ENCODE measurements at places on chromosomes 7 and 10.

DNA sequence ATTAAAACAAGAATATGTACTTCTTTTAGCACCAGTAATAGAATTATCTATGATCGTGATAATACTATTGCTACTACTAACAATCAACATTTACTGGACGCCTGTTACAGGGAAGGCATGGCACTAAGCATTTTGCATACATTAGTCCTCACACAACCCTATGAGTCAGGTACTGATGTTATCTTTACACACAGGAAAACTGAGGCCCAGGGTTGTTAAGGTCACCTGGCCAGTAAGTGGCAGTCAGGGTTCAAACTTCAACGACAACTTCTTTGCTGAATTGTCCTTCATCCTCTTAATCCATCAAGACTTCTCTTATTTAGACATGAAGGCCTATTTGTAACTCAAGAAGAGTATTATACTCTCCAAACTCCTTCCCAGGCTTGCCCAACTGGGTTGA is 41.9 kb upstream of the ACSL5 start:
- DNase-seq: no peak

DNA sequence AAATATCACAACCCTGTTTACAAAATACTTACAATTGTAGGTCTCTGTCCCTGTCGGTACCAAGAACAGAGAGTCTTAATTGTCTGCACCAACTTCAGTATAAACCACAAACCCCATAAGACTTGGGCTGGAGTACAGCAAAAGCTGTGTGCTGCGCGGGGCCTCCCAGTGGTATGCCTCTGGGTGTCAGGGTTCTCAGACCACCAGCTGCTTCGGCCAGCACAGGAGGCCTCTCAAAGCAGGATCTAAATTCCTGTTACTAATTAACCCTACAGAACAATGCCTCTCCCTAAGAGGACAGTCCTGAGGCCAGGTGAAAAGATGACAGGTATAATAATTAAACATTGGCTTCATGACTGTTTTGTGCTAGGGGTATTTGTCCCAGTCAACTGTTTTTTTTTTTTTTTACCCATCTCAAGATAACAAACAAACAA is 957 bp upstream of the SVIL start:
- DNase-seq: no peak

DNA sequence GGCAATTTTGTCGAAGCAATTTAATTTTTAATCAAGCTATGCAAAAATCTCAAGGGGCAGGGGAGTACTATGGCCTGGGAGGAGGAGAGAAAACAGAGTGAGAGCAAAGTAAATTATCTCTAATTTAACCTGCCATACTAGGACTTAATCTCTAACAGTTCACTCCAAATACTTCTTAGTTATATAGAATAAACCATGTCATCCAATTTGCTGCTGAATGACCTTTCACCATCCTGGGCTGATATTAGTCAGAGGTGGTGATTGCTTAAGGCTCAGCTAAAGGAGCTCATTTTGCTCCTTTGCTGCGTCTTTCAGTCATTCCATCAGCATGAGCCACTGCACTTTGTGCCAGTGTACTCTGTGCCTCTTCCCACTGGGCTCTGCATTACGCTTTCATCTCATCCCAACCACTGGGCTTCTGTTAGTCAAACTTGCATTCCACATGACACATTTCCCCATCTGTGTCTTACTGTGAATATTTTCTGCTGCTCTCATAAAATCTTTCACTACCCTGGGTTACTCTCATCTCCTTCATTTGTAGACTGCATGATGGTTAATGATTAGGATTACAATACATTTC is 84.3 kb downstream of the CD36 start:
- DNase-seq: no peak

- no peak for DNase-seq
These were observed 191.3 kb downstream of the SNX10 start for GRCh38 chr7:26482927-26483326.

- no peak for DNase-seq
These were observed 138.9 kb downstream of the PKD1L1 start for GRCh38 chr7:47809387-47809786.

- DNase-seq: no peak
These were observed 189.7 kb downstream of the THSD7A start for GRCh38 chr7:11642276-11642675.

GRCh38 chr10:122632031-122632430 is 67.6 kb downstream of the C10orf120 start:
- no peak for DNase-seq

DNA sequence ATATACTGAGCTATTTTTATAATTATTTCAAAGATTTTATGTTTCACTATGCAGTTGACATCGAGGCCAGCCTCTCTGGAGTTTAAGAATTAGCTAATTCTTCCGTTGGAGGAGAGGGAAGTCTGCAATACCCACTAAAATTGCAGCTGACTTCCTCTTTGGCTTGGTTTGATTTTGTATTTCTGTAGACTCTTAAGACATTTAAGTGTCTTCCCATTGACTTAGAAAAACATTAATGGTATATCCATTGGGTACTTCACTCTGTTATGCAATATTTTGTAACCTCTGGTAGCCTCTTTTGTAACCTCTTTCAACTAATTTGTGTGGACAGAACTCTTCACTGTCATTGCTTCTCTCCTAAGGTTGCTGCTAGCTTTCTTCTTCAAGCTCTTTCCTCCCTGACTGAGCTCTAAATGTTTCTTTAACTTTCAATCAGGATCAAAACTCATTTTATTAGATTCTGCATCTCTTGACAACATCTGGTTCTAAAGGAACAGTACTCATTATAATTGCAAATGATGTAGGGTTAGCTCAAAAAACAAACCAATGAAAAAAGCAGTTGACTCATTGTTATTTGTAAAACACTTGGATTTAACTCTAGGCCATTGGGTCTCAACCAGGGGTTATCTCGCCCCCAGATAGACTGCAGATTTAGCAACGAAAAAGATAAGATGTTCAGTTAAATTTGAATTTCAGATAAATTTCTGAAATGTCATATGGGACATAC is 1.7 kb upstream of the ANKRD22 start:
- DNase-seq: no peak

DNA sequence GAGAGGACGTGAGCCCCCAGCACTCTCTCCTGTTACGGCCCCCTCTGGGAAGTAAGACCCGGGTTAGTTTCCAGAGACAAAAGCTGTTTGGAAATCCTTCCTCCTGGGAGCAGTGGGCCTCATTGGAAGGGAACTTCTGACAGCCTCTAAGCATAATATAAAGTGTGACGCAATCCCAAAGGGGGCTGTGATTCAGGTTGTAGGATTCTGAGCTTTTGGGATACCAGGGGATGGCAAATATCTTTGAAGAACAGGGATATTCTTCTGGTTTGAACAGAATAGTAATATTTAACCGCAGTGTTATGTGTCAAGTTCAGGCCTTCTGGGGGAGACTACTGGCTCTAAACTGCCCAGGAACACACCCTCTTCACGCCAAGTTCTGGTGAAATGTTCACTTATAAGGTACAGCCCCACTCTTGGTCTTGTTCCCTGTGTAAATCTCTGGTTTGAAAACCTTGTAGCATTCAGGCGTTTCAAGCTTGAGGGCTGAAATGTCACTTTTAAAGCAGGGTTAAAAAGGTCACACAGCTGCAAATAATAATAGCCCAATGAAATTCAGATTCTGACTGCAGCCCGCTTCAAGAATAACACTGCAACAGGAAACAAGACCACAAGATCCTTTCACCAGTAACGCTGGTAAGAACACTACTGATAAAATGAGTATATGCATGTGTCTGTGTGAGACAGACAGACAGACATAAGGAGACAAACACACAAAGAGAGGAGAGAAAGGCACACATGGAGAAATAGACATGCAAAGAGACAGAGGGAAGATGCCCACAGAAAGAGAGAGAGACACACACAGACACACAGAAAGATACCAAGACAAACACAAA is 69.0 kb downstream of the CREB5 start:
- DNase-seq: no peak

DNA sequence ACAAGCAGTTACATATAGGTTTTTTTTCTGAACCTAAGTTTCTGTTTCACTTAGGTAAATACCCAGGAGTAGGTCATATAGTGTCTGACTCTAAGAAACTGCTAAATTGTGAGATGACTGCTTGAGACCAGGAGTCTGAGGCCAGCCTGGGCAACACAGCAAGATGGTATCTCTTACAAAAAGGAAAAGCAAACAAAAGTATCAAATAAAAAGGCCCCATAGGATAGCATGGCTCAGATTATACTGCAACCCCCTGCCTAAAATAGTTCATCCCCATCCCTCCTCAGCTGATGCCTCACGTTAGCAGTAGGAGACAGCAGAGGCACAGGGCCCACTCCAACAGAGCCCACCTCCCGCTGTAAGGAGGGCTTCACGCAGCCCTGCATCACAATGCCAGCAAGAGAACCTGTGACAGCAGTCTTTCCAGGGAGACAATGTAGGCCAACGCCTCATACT is 90.3 kb downstream of the SRPK2 start:
- no peak for DNase-seq

GRCh38 chr10:117609796-117610170 is 67.2 kb downstream of the EMX2 start:
- no peak for DNase-seq

GRCh38 chr10:33143160-33143728 is 185.2 kb upstream of the ITGB1 start:
- no peak for DNase-seq

- DNase-seq: no peak
These were observed 11.0 kb upstream of the C10orf143 start for GRCh38 chr10:130121486-130122079.

DNA sequence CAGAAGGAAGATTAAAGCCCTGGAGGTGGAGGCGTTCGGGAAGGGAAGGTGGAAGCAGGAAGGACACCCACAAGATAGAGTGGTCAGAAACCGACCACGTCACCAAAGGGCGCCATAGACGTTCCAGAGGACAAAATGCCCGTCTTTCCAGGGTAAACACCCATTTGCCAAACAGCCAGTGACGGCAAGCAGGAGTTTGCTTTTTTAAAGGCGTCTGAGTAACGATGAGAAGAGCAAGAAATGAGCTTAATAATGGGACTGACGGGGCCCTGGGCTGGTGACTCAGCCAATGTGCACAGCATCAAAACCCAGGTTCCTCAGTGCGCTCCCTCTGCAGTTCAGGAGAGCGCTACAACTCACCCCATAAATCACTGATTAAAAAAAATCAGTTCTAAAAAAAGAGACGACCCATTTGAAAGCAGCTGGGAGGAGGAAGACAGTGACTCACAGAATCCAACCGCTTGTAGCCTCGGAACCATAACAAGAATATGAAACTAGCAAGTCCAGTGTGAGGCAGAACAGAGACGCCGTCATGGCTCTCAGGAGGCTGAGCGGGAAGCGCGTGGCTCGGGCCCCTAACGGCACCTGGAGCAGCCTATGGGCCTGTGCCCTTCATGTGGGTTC is 5.9 kb downstream of the DIP2C start:
- no peak for DNase-seq

- DNase-seq: no peak
These were observed 222.2 kb downstream of the POU6F2 start for GRCh38 chr7:39199951-39200350.

DNA sequence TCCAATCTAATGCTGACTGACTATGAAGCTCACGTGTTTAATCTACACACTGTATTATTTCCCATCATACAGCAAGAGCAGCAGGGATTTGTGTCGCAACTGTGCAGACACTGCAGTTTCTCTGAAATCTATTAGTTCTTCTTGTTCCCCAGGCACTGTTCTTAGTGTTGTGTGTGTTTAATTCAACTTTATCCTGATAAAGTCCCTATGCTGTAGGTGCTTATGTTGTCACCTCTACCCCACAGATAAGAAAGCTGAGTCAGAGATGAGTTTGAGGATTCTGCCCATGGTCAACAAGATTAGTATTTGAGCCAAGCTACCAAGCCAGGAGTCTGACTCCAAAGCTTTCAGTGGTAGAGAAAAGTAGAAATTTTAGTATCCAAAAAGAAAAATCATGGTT is 22.5 kb upstream of the EPHB6 start:
- DNase-seq: no peak

GRCh38 chr7:46786221-46786954 is 795.5 kb downstream of the TNS3 start:
- DNase-seq: no peak

- DNase-seq: no peak
These were observed 115.4 kb downstream of the RPS24 start for GRCh38 chr10:78148961-78149612.

GRCh38 chr10:117653170-117653515 is 110.6 kb downstream of the EMX2 start:
- DNase-seq: no peak

- no peak for DNase-seq
These were observed 151.5 kb upstream of the KLF6 start for GRCh38 chr10:3936422-3937040.

DNA sequence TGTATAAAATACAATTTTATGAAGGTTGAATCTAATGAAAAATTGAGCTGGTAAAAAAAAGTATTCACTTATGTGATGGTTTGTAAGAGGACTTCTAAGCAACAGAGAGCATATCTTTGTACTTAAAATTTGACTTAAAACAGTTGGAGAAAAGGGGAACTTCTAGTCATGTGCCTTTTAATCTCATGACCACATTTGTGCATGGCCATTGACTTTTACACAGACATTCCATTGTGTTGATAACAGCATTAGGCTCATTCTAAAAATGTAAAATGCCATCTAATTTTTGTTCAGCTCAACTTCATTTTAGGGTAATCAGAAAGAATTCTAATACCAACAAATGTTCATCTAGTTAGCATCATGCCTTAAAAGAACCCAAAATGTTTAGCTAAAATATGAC is 119.9 kb downstream of the HPSE2 start:
- no peak for DNase-seq

GRCh38 chr10:126170776-126171175 is 217.5 kb downstream of the ADAM12 start:
- no peak for DNase-seq

- DNase-seq: no peak
These were observed 14.0 kb downstream of the ASNS start for GRCh38 chr7:97858221-97858620.

- no peak for DNase-seq
These were observed 54.7 kb downstream of the RASGEF1A start for GRCh38 chr10:43212043-43212721.

DNA sequence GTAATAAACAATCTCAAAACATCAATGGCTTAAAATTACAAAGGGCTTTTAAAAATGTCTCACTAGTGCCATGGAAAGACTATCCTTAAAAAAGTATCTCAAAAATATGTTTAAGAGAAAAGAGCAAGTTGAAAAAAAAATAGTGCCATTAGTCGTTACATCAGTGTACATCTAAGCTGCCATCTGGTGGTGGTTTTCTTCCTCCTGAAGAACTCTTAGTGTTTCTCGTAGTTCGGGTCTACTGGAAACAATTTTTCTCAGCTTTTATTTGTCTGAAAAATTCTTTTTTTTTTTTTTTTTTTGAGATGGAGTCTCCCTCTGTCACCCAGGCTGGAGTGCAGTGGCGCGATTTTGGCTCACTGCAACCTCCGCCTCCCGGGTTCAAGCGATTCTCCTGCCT is 5.9 kb upstream of the GARIN1A start:
- no peak for DNase-seq

GRCh38 chr10:93475871-93476270 is 6.3 kb downstream of the MYOF start:
- DNase-seq: no peak

- no peak for DNase-seq
These were observed 234.6 kb downstream of the DIP2C start for GRCh38 chr10:454860-455259.

- DNase-seq: no peak
These were observed 4.6 kb downstream of the DENND11 start for GRCh38 chr7:141697211-141697871.

- no peak for DNase-seq
These were observed 211.6 kb upstream of the ZMIZ1 start for GRCh38 chr10:78857193-78857592.

All from activated CD4-positive, CD25-positive, alpha-beta regulatory T cell treated with anti-CD3 and anti-CD28 coated beads, Interleukin-2, amount 50 U/mL, for 72 hours (primary cell).